Activated CD8-positive, alpha-beta memory T cell treated with anti-CD3 and anti-CD28 coated beads for 36 hours (primary cell): ENCODE measurements at places on chromosomes 7 and 10. TPM values are rescaled to one million over a fixed set of nuclear protein-coding genes. Genes with fewer than 3 reads are reported as not detected.

The MYH16 gene
- not detected for total RNA-seq

The OGDHL gene
- 0.89 TPM for total RNA-seq

The C10orf105 gene
- 0.17 TPM for total RNA-seq

The OR2A7 gene
- 1.2 TPM for total RNA-seq

The SLC26A4 gene
- 5.6 TPM for total RNA-seq

The HKDC1 gene
- not detected for total RNA-seq

The TNKS2 gene
- total RNA-seq, result 25.0 TPM

The PLEKHS1 gene
- not detected for total RNA-seq

The ARHGEF5 gene
- 8.7 TPM for total RNA-seq

The CRHR2 gene
- not detected for total RNA-seq

The IQUB gene
- 0.13 TPM for total RNA-seq

The ANKRD16 gene
- 9.7 TPM for total RNA-seq

The ZP3 gene
- total RNA-seq, result 1.5 TPM

The BTBD16 gene
- not detected for total RNA-seq

The AP1S1 gene
- total RNA-seq, result 42.7 TPM

The PCDH15 gene
- not detected for total RNA-seq

The GIMAP8 gene
- 6.6 TPM for total RNA-seq

The GPR37 gene
- total RNA-seq, result not detected

The ATRNL1 gene
- total RNA-seq, result 0.19 TPM

The SUN3 gene
- not detected for total RNA-seq

The MYL10 gene
- not detected for total RNA-seq

The FGFR2 gene
- total RNA-seq, result not detected

The CFAP69 gene
- 1.5 TPM for total RNA-seq

The ACTR3C gene
- 4.7 TPM for total RNA-seq

The NODAL gene
- not detected for total RNA-seq

The BICC1 gene
- total RNA-seq, result not detected

The GDF2 gene
- not detected for total RNA-seq

The GGCT gene
- total RNA-seq, result 75.9 TPM

The PTEN gene
- total RNA-seq, result 42.4 TPM

The TMEM273 gene
- 79.5 TPM for total RNA-seq

The PWWP2B gene
- 3.8 TPM for total RNA-seq

The SH2D4B gene
- total RNA-seq, result 0.21 TPM

The CYP26A1 gene
- not detected for total RNA-seq

The AOC1 gene
- not detected for total RNA-seq

The MMRN2 gene
- total RNA-seq, result not detected

The PIK3AP1 gene
- total RNA-seq, result 9.8 TPM

The ITGA8 gene
- not detected for total RNA-seq

The CALCR gene
- total RNA-seq, result not detected

The AZGP1 gene
- total RNA-seq, result not detected
